ENCODE measurements at places on chromosomes 6 and 20.

DNA sequence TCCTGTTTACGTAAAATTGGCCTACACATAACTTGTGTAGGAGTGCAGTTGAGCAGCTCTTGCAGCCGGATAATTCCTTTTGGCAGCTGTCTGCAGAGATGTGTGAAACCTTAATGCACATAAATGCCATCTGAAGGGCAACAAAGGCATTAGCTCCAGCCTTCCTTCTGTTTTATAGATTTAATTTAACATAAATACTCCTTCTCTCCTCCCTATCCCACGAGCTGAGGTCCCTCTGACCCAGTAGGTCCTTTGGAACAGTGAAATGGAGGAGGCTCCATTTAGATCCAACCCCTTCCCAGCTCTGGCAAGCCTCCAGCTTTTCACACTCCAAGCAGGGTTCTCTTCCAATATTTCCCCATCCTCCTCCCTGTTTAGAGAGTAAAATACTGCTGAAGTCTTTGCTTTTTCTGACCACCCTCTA, 6.5 kb downstream of the PLEKHG1 start:
- DNase-seq: no peak

- no peak for DNase-seq
Measured at GRCh38 chr6:16398587-16398986, 160.2 kb downstream of the GMPR start.

DNA sequence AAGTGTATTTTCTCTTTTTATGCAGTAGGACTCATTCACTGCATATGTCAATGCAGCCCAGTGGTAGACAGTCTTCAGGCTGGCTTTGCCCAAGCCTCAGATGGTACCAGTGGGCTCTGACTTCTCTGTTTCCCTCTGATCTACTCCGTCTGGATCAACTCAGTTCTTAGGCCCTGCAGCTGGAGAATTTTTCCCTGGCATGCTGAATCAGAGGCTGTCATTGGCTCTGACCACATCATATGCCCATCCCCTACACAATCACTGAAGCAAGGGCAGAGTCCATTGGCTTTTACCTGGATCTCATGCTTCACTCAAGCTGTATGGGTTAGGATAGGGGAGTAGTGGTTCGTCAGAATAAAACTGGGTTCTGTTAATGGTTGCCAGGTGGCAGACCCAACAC, 57.8 kb downstream of the KIZ start:
- no peak for DNase-seq

GRCh38 chr20:23047738-23048214, 1.7 kb downstream of the THBD start:
- no peak for DNase-seq

DNA sequence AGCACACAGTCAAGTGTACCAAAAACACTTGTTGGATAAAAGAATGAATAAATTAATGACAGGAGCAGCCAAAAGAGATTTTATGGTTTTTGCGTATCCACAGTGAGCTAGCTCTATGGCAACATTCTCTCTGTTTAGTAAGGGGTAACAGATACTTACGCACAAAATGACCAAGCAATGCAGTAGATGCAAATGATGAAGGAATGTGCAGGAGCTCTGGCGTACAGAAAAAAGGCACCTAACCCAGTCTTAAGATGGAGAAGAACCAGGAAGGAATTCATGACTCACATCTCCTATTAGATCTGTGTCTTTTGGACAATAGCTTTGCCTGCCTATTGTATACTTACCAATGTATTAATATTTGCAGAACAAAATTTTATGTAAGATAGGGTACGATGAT, 191.9 kb upstream of the PREP start:
- no peak for DNase-seq

DNA sequence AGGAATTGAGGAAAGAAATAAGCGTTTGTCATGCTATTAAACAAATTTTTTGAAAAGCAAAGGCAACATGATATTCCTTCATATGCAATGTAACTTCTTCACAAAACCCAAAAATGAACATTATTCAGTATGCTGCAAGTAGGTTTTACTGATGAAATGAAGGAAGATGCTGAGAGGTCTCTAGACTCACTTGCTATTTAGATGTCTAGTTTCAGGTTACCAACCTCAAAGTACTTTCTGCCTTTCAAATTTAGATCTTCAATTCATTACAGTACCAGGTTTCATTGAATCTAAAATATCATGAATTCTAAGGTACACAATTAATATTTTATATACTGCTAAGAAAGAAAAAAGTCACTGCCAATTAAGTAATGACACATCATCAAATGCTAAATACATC, 39.9 kb downstream of the MYO6 start:
- no peak for DNase-seq

DNA sequence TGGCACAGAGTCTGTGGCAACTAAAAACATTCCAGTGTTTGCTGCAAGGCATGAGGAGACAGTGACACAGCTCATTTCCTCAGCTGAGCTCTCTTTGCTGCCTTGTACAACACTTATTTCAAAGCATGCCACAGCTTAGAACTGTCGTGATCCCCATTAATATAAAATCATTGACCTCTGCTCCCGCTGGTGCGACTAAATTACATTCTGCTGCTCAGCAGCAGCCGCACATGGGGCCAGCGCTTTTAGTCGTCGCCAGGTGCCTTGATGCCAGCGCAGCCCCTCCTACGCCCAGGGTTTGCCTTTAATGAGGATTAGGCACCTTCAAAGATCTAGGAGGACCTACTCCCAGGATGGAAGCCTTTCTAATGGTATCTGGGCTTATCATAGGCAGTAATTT, 717.9 kb upstream of the POU3F2 start:
- DNase-seq: no peak
